ENCODE measurements at places on chromosomes 5 and 9. TPM values are rescaled to one million over a fixed set of nuclear protein-coding genes. Genes with fewer than 3 reads are reported as not detected.

DDX31 gene
- 23.4 TPM for total RNA-seq

MACIR gene
- total RNA-seq = 19.3 TPM

TAS2R1 gene
- not detected for total RNA-seq

FCN2 gene
- total RNA-seq = not detected

GGTA1 gene
- total RNA-seq = not detected

SPATA31A3 gene
- not detected for total RNA-seq

CCDC183 gene
- total RNA-seq = 0.19 TPM

CAVIN4 gene
- total RNA-seq = 0.32 TPM

P4HA2 gene
- 46.7 TPM for total RNA-seq

GFI1B gene
- total RNA-seq = 0.09 TPM

MED10 gene
- total RNA-seq = 70.2 TPM

ATP10B gene
- not detected for total RNA-seq

FSTL4 gene
- 4.1 TPM for total RNA-seq

MEIKIN gene
- total RNA-seq = not detected

ZNF454 gene
- not detected for total RNA-seq

ADGRV1 gene
- 0.50 TPM for total RNA-seq

PTGR1 gene
- 287 TPM for total RNA-seq

CDH9 gene
- total RNA-seq = not detected

Data from A549 treated with AZD2906 at 1 μM for 4 hours (cell line).